Central memory CD8-positive, alpha-beta T cell (primary cell): ENCODE measurements at places on chromosomes 12 and 14.

DNA sequence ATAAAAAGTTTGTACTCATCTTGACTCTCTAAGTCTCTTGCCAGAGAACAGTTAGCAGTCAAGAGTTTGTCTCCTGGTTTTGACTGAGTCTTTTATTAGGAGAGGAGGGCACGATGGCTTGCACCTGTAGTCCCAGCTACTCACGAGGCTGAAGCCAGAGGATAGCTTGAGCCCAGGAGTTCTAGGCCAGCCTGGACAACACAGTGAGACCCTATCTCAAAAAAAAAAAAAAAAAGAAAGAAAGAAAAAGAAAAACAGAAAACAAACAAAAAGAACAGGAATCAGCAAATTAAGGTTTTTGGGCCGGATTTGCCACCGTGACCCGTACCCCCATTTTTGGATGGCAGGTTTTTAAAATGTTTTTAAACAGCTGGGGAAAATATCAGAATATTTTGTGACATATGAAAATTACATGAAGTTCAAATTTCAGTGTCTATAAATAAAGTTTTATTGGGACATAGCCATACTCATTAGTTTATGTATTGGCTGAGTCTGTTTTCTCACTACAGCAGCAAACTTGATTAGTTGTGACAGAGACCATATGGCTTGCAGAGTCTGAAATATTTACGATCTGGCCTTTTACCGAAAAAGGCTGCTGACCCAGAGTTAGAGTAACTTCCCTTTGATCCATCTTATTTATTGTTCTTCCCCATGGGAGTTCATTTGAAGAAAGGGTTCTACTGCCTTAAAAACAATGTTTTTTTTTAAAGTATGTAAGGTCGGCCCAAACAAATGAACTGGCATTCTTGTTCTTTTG is 31.2 kb downstream of the VEZT start:
- H3K4me1 ChIP-seq, result peaks cover 11% of the 10 kb centered on the region
- H3K27me3 ChIP-seq, result no peaks in the 10 kb centered on the region
- peak overlapping the region; percentile 82 for H3K27ac ChIP-seq
- DNase-seq, result no peak

GRCh38 chr12:65840793-65841670 is 16.7 kb downstream of the HMGA2 start:
- no peak overlapping the region for H3K27ac ChIP-seq
- no peak overlapping the region for H3K4me3 ChIP-seq
- DNase-seq, result no peak
- H3K27me3 ChIP-seq, result peaks cover 29% of the 10 kb centered on the region

DNA sequence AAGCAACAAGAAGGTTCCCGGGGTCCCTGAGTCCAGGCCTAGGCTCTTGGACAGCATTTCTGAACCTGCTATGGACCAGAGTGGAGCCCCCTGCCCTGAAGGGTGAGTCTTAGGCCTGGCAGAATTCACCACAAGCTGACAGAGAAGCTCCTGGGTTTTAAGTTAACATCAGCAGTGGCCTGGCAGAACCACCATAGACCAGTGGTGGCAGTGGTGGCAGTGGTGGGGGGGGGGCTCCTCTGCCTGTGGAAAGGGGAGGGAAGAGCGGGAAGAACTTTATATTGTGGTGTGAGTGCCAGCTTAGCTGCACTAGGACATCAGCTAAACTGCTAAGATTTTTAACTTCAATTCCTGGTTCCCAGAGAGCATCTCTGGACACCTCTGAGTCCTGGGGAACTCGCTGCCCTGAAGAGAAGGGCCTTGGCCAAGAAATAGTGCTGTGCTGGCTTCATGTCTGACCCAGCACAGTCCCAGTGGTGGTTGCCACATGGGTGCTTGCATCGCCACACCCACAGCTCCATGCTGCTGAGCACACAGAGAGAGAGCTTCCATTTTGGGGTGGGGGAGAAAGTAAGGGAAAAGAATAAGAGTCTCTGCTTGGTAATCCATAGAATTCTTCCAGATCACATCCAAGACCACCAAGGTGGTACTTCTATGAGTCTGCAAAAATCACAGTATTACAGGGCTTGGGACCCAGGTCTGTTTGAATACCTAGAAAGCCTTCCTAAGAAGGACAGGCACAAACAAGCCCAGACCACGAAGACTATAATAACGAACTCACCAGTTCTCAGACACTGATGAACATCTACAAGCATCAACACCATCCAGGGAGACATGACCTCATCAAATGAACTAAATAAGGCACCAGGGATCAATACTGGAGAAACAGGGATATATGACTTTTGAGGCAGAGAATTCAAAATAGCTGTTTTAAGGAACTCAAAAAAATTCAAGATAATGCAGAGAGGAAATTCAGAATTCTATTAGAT is 20.4 kb upstream of the RNF212B start:
- H3K27ac ChIP-seq, result no peak overlapping the region
- H3K4me3 ChIP-seq, result no peak overlapping the region
- H3K36me3 ChIP-seq, result peaks cover 2% of the 10 kb centered on the region
- no peak for DNase-seq

DNA sequence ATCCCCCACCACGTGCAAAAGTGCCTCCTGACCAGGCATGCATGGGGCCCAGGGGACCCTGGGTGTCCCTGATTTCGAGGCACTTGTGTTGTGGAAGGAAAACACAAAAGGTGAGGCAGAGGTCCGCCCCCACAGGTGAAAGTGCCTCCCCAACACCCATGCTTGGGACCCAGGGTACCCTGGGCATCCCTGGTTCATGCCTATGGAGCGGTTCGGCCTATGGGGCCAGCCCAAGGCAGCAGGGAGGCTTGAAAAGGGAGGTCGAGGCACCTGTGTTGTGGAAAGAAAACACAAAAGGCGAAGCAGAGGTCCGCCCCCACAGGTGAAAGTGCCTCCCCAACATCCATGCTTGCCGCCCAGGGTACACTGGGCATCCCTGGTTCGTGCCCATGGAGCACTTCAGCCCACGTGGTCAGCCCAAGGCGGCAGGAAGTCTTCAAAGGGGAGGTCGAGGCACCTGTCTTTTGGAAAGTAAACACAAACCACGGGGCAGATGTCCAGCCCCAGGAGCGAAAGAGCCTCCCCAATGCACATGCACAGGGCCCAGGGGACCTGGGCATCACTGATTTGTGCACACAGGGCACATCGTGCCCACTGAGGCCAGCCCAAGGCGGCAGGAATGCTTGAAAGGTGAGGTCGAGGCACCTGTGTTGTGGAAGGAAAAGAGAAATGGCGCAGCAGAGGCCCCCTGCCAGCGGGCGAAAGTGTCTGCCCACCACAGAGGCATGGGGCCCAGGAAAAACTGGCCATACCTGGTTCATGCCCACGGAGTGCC is 375.5 kb downstream of the ALG10 start:
- DNase-seq, result peak; percentile 1
- H3K36me3 ChIP-seq, result no peaks in the 10 kb centered on the region
- no peak overlapping the region for H3K4me3 ChIP-seq
- H3K4me1 ChIP-seq, result no peaks in the 10 kb centered on the region
- no peak overlapping the region for H3K27ac ChIP-seq
- H3K27me3 ChIP-seq, result no peaks in the 10 kb centered on the region

GRCh38 chr12:21697904-21698630 is 40.4 kb upstream of the LDHB start:
- no peaks in the 10 kb centered on the region for H3K27me3 ChIP-seq
- H3K4me3 ChIP-seq, result no peak overlapping the region

DNA sequence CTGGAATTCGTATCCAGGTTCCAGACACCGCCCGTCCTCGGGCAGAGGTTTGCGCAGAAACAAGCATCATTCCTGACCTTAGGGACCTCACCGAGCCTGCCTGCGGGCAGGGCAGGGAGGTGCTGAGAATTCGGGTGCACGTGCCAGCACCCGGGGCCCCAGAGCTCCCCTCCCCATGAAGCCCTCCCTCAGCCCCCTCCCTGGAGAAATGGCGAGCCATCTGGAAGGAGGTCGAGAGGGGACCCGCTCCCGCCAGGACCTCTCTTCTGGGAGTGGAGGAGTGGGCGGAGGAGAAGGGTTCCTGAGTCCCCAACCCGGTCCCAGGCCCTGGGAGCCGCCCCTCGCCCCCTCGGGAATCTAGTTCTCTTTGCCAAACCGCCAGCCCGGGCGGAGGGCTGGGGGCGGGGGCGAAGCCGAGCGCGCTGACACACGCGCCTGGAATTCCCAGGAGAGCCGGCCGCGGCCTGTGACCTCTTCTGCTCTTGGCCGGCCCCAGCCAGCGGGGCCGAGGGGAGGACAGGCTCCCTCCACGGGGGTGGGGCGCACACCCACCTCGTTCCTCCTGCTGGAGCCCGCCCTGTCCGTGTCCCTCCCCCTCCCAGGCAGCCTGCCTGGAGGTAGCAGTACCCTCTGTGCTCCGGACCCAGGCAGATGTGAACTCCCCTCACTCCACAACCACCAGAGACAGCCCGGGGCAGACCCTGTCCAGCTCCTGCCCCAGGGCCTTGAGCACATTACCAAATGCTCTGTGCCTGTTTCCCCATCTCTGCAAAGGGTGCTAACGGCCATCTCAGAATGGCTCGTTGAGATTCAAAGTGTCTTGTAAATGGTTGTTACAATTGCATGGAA is 23.0 kb upstream of the GPR132 start:
- no peaks in the 10 kb centered on the region for H3K27me3 ChIP-seq
- H3K36me3 ChIP-seq, result peaks cover 8% of the 10 kb centered on the region
- H3K4me3 ChIP-seq, result peak overlapping the region; percentile 79
- peaks cover 27% of the 10 kb centered on the region for H3K4me1 ChIP-seq
- no peak overlapping the region for H3K27ac ChIP-seq

- peak within 1 kb of the TSS; percentile 83 for H3K27ac ChIP-seq
- no peak for DNase-seq
- H3K36me3 ChIP-seq, result peaks cover 3% of the 10 kb centered on the region
These were observed at the start of gene ARHGEF40 for GRCh38 chr14:21070083-21070609. Gene ARHGEF40, plus strand, starts transcription at chr14:21070304. Its CDS starts 93 bp downstream, at chr14:21070397.

DNA sequence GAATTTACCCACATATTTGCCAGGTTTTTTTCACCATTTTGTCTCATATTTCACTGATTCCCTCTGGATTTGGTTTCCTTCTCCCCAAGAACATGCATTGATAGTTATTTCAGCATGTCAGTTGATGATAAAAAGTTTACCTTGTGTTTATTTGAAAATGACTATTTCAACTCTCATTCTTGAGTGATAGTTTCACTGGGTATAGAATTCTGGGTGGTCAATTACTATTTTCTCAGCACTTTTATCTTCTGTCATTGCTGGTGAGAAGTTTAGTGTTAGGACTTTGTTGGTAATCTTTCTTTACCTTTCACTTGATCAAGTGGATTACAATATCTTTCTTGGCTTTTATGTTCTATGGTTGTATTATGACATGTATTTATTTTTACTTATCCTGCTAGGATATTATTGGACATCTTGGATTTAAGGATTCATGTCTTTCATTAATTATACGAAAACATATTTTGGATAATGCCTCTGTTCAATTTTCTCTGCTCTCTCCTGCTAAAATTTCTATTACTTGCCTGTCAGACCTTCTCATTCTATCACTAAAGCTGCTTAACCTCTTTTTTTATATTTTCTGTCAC is 338.6 kb downstream of the MED13L start:
- H3K4me1 ChIP-seq, result no peaks in the 10 kb centered on the region
- peaks cover 9% of the 10 kb centered on the region for H3K36me3 ChIP-seq
- no peak for DNase-seq
- peaks cover 26% of the 10 kb centered on the region for H3K27me3 ChIP-seq
- no peak overlapping the region for H3K4me3 ChIP-seq

- no peaks in the 10 kb centered on the region for H3K36me3 ChIP-seq
- H3K27ac ChIP-seq, result no peak overlapping the region
- no peak overlapping the region for H3K4me3 ChIP-seq
- no peaks in the 10 kb centered on the region for H3K4me1 ChIP-seq
- H3K27me3 ChIP-seq, result peaks cover 12% of the 10 kb centered on the region
These were observed 9.8 kb downstream of the DLK1 start for GRCh38 chr14:100736269-100737180.

- H3K27ac ChIP-seq, result no peak overlapping the region
- H3K27me3 ChIP-seq, result no peaks in the 10 kb centered on the region
- H3K36me3 ChIP-seq, result peaks cover 2% of the 10 kb centered on the region
- no peak overlapping the region for H3K4me3 ChIP-seq
These were observed 55.4 kb downstream of the ASCL1 start for GRCh38 chr12:103012884-103013283.

DNA sequence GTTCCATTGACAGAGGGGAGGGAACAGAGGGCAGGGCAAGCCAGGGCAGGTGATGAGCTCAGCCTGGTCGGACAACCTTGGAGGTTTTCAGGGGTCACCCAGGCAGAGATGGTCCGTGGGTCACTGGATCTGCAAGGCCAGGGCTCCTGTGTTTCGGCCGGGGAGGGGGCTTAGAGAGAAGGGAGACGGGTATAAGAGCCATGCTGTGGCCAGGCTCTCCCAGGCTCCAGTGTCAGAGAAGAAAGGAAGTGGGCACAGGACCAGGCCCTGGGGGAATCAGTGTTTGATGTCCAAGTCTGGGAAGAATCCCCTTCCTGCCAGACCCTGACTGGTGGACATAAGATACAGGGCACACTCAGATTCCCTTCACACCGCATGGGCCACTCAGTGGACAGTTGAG is 36.9 kb downstream of the DIO3 start:
- no peaks in the 10 kb centered on the region for H3K36me3 ChIP-seq
- peak overlapping the region; percentile 94 for H3K27ac ChIP-seq
- no peak for DNase-seq
- H3K27me3 ChIP-seq, result no peaks in the 10 kb centered on the region
- H3K4me3 ChIP-seq, result no peak overlapping the region

- peaks cover 1% of the 10 kb centered on the region for H3K36me3 ChIP-seq
- no peaks in the 10 kb centered on the region for H3K27me3 ChIP-seq
- peak overlapping the region; percentile 50 for H3K27ac ChIP-seq
- no peak overlapping the region for H3K4me3 ChIP-seq
- no peak for DNase-seq
These were observed 48.6 kb upstream of the BCAT1 start for GRCh38 chr12:24997496-24997895.

- no peak overlapping the region for H3K4me3 ChIP-seq
- H3K27me3 ChIP-seq, result no peaks in the 10 kb centered on the region
These were observed 107.1 kb downstream of the NPAS3 start for GRCh38 chr14:33045760-33046159.

DNA sequence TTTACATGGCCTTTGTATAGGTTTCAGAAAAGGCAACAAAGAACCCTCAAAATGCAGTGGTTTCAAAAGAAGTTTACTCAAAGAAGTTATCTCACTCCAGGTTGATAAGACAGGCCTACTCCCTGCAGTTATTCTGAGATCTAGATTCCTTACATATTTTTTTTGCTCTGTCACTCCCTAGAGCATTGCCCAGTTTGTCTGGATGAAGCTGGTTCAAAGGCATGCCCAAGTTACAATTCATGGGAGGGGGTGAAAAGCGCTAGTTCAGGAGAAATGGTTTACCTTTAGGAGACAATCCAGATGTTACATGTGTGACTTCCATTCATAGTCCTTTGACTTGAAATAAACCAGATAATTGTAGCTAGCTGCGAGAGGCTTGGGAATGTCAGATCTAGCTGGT is 115.0 kb downstream of the TPH2 start:
- no peak overlapping the region for H3K27ac ChIP-seq
- H3K36me3 ChIP-seq, result no peaks in the 10 kb centered on the region
- H3K27me3 ChIP-seq, result no peaks in the 10 kb centered on the region
- no peak overlapping the region for H3K4me3 ChIP-seq
- H3K4me1 ChIP-seq, result no peaks in the 10 kb centered on the region

DNA sequence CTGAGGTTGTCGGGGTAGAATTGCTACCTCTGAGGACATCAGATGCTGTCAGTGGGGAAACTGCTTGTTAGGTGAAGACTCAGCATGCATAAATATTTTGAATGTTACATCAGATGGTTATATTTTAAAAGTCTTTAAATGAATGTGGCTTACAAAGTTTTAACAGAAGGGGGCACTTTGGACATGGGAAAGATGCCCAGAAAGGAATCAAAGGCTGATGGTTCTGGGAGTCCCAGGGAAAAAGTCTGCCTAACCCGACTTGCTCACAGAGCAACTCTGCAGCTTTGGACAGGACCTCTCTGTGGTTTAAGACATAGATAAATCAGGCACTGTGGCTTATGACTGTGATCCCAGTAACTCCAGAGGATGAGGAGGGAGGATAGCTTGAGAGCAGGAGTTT is 474.9 kb downstream of the ATP23 start:
- no peaks in the 10 kb centered on the region for H3K4me1 ChIP-seq
- DNase-seq, result no peak
- H3K36me3 ChIP-seq, result no peaks in the 10 kb centered on the region
- H3K4me3 ChIP-seq, result no peak overlapping the region
